ENCODE measurements at places on chromosomes 1 and 21. TPM values are rescaled to one million over a fixed set of nuclear protein-coding genes. Genes with fewer than 3 reads are reported as not detected.

OR2L2 gene
- not detected for total RNA-seq

SEMA6C gene
- total RNA-seq: 2.2 TPM

TRAF3IP3 gene
- total RNA-seq: 322 TPM

LGR6 gene
- total RNA-seq: not detected

ADGRL4 gene
- not detected for total RNA-seq

All from activated CD8-positive, alpha-beta T cell treated with anti-CD3 and anti-CD28 coated beads, Interleukin-2, amount 10 ng/mL, durations not matched to agents 7 days and 5 days (primary cell).